Activated CD8-positive, alpha-beta memory T cell treated with anti-CD3 and anti-CD28 coated beads for 1 hour (primary cell): ENCODE measurements at places on chromosomes 3 and 15.

- no peak for DNase-seq
Measured at GRCh38 chr15:75920079-75920478, 16.4 kb downstream of the FBXO22 start.

DNA sequence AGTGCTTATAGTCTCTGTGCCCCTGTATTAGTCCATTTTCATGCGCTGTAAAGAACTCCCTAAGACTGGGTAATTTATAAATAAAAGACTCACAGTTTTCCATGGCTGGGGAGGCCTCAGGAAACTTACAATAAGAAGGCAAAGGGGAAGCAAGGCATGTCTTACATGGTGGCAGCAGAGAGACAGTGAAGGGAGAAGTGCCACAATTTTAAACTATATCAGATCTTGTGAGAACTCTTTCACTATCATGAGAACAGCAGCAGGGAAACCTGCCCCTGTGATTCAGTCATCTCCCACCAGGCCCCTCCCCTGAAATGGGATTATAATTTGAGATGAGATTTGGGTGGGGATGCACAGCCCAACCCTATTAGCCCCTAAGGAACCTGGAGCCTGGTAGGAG, 243.2 kb downstream of the EDEM1 start:
- DNase-seq = no peak

- no peak for DNase-seq
Measured at GRCh38 chr3:194488055-194488742, 1.4 kb upstream of the ATP13A3 start.

DNA sequence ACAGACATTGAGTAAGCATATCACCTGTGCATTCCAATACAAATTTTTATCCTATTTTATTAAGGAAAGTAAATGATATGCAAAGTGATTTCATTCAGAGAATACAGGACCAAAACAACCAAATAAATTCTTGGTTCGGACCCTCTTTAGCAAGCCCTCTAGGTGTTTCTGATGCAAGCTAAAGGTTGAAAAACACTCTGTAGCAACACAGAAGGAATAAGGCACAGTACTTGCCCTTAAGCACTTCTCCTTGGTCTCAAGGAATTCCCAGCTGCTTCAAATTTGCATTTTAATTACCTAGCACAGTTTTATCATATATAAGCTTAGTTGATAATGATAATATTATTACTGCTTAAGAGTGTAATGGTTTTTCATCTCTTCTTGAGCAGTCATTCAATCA, 288.4 kb downstream of the KCNH8 start:
- DNase-seq = no peak

DNA sequence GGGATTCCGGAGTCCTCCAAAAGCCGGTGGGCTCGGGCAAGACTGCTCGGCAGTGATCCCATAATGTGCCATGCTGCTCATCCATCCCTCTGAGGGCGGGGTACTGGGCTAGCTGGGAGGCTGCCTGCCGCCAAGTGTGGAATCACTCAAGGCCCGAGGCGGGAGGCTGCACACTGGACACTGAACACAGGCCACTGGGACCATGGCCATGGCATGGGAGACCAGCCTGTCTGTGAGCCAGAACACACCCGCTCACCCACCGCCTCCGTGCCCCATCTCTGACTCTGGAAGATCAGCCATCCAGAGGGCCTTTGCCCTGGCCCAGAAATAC, 1.4 kb downstream of the C3orf22 start:
- no peak for DNase-seq

DNA sequence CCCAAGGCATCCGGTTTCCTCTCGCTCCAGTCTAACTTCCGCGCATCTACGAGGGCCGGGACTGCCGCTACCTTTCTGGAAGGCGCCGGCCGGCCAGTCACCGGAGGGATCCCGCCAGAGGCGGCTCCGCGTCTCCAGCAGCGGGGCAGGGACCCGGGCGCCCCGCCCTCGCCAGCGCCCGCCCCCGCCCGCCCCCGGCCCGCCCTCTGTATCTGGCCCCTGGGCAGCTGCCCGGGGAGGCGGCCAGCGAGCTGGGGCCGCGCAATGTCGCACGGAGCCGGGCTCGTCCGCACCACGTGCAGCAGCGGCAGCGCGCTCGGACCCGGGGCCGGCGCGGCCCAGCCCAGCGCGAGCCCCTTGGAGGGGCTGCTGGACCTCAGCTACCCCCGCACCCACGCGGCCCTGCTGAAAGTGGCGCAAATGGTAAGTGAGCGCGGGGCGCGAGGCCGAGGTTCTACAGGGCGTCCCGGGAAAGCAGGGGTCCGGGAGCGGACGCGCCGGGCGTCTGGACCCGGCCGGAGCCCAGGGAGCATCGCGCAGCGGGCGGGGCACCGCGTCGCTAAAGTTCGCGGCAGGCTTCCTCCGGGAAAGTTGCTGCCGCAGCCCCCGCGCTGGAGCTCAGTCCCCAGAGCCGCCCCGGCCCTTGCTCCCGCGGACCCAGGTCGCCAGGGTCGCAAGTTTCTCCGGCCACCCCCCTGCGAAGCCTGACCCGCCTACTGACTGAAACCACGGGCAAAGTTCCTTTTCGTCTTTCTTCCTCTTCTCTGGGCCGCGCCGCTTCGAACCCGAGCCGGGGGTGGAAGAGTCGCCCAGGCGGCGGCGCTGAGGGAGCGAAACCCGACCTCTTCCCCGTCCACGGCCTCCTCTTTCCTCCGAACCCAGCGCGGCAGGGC, at the start of gene CMTM7:
Gene CMTM7 (plus strand): TSS at position 211 of the 893 bp plus-strand sequence. CDS start 54 bp downstream, at position 265.
- DNase-seq = no peak

- no peak for DNase-seq
Measured at GRCh38 chr15:65785151-65785550, 6.9 kb downstream of the DENND4A start.

DNA sequence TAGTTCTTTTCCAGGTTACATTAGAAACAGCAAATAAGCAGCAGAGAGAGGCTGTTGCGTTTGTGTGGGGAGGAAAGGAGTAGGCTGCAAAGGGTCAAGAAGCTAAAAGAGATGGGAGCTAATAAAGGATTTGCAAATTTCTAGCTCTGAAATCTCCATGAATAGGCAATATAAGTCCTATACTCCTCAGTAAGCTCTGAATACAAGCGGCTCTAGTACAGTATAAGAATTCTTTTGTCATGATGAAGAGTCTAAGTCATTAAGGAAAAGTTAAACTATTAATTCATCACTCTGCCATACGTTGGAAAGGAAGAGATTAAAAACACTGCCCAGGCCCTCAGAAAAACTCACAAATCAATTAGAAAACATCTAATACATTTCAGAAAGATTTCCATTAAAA, 59.3 kb downstream of the CEP152 start:
- DNase-seq = no peak

GRCh38 chr3:112010636-112011035, 11.9 kb downstream of the TAGLN3 start:
- no peak for DNase-seq

DNA sequence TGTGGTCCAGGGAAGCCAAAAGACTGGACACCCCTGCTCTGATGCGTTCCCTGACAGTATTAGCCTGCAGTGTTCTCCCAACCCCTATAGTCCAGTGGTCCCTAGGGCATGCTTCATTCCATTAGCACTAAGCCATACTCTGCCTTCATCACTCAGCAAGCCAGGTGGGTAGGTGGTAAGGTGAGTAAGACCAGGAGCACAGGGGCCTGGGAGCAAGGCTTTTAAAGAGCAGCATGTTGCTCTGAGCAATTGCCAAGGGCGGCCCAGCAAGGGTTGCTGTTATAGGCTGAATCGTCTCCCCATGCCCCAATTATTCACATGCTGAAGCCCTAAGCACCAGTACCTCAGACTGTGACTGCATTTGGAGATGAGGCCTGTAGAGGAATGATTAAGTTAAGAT, 11.0 kb downstream of the CXCR6 start:
- DNase-seq = no peak

DNA sequence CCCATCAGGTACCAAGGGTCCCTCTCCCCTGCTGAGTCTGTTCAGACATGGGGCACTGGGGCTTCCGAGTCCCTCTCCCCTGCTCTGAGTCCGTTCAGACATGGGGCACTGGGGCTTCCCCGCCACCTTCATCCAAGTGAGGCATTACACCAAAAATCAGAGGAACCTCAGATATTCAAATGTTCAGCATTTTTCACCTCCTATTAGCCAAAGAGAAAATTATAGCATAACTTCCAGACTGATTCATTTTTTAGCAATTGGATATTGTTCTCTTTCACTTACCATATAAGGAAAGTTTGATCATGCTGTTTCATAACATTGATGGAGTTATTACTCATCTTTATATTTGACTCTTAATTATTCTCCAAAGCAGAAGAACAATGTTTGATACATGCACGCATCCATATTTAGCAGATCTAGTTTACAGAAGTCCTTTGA, 213.9 kb downstream of the MTHFS start:
- no peak for DNase-seq

GRCh38 chr15:55937040-55937439, 56.4 kb downstream of the NEDD4 start:
- DNase-seq = no peak
